ENCODE measurements at places on chromosomes 6 and 20. TPM values are rescaled to one million over a fixed set of nuclear protein-coding genes. Genes with fewer than 3 reads are reported as not detected.

DNA sequence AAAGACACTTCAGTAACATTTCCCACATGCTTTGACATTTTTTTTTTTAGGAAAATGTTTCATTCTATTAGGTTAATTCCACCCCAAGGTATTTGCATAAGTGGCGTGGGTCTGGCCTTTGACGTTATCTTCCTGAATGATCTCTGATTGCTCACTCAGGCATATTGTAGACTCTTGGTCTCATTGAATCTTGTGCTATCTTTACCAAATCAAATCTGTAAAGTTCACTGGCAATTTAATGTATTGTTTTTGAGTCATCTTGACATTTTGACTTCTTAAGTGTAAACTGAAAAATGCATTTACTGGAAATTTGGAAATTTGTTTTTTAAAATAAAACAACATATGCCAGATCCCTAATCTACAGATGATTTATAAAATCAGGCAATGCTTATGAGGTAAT is 16.0 kb upstream of the VIP start:
- H3K4me3 ChIP-seq: no peak overlapping the region
- H3K4me1 ChIP-seq: no peaks in the 10 kb centered on the region
- no peaks in the 10 kb centered on the region for H3K27me3 ChIP-seq
- H3K36me3 ChIP-seq: no peaks in the 10 kb centered on the region
- DNase-seq: no peak

- H3K4me1 ChIP-seq: no peaks in the 10 kb centered on the region
- H3K27me3 ChIP-seq: no peaks in the 10 kb centered on the region
- no peak for DNase-seq
- no peak overlapping the region for H3K27ac ChIP-seq
- H3K36me3 ChIP-seq: no peaks in the 10 kb centered on the region
These were observed 49.5 kb downstream of the SMAP1 start for GRCh38 chr6:70717038-70717801.

DNA sequence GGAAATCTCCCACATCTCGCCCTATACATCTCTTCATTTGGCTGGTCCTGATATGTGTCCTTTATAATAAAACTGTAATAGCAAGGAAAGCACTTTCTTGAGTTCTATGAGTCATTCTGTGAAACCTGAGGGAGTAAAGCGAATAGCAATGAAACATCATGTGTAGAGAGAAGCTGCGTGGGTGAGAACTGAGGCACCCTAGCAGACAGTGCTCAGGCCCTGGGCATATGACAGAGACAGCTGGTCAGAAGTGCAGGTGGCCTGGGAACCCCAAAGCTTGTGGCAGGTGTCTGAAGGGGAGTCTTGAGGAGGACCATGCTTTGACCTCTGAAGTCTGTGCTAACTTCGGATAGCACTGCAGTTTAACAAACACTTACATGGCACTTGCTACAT is 1.3 kb upstream of the BLOC1S5 start:
- H3K27me3 ChIP-seq: no peaks in the 10 kb centered on the region
- no peaks in the 10 kb centered on the region for H3K4me1 ChIP-seq
- no peaks in the 10 kb centered on the region for H3K36me3 ChIP-seq
- DNase-seq: no peak
- no peak overlapping the region for H3K27ac ChIP-seq

- H3K27ac ChIP-seq: no peak overlapping the region
- no peak overlapping the region for H3K4me3 ChIP-seq
- H3K4me1 ChIP-seq: no peaks in the 10 kb centered on the region
- H3K36me3 ChIP-seq: no peaks in the 10 kb centered on the region
These were observed 203.5 kb downstream of the KCNQ5 start for GRCh38 chr6:72825315-72825911.

DNA sequence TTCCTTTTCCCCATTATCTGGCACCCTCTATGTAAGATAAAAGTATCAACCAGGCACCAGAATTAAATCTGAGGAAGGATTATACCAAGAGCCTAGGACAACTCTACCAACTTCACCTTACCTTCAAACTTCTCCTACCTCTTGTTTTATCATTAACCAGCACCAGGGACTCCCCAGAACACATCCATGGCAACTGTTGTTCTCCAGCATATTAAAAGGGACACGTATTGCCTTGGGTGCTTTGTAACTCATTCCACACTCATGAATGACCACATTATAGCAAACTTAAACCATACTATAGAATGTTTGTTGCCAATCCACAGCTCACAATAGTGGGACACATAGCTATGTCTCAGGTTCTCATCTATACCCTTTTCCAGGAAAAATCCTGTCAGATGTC is 11.9 kb upstream of the FBXL4 start:
- no peaks in the 10 kb centered on the region for H3K36me3 ChIP-seq
- H3K4me1 ChIP-seq: no peaks in the 10 kb centered on the region

GRCh38 chr6:163437466-163437865 is 22.9 kb downstream of the QKI start:
- DNase-seq: no peak
- H3K4me3 ChIP-seq: no peak overlapping the region
- H3K36me3 ChIP-seq: no peaks in the 10 kb centered on the region
- H3K27me3 ChIP-seq: no peaks in the 10 kb centered on the region
- no peak overlapping the region for H3K27ac ChIP-seq
- H3K4me1 ChIP-seq: peaks cover 93% of the 10 kb centered on the region

DNA sequence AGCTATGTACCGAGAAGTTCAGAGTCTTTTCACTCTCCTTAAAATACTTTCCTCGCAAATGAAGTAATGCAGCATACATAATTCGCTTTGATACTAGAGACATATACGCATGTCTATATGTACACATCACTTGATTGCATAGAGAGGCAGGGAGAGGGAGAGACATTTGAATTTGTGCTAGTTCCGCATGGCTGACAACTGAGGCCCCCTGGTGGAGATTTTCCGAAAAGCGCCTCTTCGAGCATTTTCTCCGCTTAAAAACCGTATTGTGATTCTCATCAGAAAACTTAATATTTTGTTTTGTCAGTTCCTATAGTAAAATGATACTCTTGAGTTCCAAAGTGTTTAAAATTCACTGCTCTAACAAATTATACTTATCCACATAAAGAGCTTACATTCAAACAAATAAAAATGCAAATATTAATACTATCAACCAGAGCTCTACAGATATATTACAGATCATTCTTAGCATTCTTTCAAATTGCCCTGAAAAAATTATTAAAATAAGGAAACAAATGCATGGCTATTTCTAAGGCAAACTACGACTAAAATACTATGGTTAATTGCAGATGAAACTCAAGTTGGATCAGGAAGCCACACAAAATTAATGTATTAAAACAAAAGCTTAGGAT is 637 bp downstream of the MYLK4 start:
- no peaks in the 10 kb centered on the region for H3K4me1 ChIP-seq
- H3K36me3 ChIP-seq: no peaks in the 10 kb centered on the region
- no peak overlapping the region for H3K27ac ChIP-seq
- H3K4me3 ChIP-seq: no peak overlapping the region
- DNase-seq: no peak
- no peaks in the 10 kb centered on the region for H3K27me3 ChIP-seq

- H3K4me3 ChIP-seq: no peak overlapping the region
- H3K36me3 ChIP-seq: peaks cover 97% of the 10 kb centered on the region
- DNase-seq: no peak
- no peaks in the 10 kb centered on the region for H3K4me1 ChIP-seq
- H3K27ac ChIP-seq: no peak overlapping the region
These were observed 46.1 kb downstream of the MYH7B start for GRCh38 chr20:35001596-35002362.

DNA sequence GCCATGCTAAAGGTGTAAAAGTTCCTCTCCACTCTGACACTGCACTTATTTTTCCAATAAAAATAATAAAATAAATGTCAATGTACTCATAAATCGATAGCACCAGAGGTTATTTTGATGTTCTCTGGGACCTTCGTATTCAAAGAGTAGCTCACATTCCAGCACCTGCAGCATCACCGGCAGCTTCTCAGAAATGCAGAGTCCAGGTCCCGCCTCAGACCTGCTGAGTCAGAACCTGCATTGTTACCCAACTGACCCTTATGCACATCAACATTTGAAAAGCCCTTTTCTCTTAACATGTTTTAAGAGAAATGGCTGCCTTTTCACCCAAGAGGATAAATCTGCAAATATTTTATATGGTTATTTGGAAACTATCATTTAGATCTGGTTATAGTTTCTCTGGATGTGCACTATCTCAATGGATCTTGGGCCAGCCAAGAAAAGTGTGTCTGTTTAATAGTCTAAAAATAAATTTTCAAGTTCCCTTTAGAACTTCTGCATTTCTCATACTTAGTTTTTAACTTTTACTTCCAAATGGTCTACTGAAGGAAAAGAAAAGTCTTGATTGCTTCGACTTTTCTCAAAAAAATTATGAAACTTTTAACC is 216.2 kb upstream of the PRDM1 start:
- no peaks in the 10 kb centered on the region for H3K36me3 ChIP-seq
- no peak overlapping the region for H3K4me3 ChIP-seq
- no peak overlapping the region for H3K27ac ChIP-seq

GRCh38 chr6:129188795-129189194 is 305.9 kb downstream of the LAMA2 start:
- no peaks in the 10 kb centered on the region for H3K27me3 ChIP-seq
- no peaks in the 10 kb centered on the region for H3K36me3 ChIP-seq
- no peaks in the 10 kb centered on the region for H3K4me1 ChIP-seq
- no peak for DNase-seq
- no peak overlapping the region for H3K4me3 ChIP-seq

DNA sequence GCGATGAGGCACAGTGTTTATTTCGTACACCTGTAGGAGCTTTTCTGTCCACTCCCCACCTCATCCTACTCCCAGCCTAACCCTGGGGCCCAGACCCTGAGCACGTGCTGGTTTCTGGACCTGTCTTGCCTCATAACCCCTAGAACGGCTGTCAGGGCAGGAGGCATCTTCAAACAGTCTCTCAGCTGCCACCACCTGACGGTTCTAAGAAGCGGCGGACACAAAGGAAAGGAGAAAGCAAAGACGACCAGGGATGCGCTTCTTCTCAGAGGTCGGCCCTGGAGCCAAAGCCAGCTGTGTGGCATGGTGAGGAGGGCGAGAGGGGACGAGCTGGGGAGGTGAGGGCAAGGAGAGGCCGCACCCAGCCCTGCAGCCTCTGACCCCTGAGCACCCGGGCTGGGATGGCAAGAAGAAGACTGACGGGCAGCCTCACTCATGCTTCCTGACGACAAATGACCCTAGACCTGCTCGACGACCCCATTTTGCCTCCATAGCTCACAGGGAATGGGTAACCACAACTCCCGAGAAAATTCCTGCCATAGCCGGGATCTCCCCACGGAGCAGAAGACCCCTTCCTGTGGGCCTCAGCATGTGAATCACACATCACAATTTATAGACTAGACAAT is 62.1 kb downstream of the WDR27 start:
- H3K4me1 ChIP-seq: no peaks in the 10 kb centered on the region
- H3K4me3 ChIP-seq: no peak overlapping the region
- H3K36me3 ChIP-seq: no peaks in the 10 kb centered on the region
- H3K27ac ChIP-seq: no peak overlapping the region

DNA sequence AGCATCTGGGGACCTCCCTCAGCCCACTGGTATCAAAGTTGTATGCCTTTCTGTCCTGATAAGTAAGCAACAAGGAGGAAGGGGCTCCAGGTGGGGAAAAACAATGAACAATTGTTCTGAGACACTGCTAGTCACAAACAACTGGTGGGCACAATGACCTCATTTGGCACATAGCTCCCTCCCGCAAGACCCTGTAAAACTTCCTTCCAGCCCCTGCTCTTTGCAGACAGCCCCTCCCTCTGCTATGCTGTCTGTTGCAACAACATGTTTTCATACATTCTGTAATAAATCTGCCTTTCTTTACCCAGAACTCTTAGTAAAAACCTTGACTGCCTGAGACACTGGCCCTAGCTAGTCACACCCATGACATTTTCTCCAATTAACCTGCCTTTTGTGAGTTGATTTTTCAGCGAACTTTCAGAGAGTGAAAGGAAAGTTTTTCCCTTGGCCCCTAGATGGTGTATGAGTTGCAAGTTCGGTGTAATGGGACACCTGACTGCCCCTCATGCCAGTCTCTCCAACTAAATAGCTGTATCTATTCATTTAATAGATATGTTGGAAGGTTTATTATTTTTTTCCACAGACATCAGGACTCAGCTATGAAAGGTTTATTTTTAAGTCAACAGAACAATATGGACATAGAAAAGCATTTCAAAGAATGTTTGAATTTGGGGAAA is 142.3 kb upstream of the SLC22A16 start:
- H3K4me1 ChIP-seq: no peaks in the 10 kb centered on the region
- H3K4me3 ChIP-seq: no peak overlapping the region
- no peak for DNase-seq
- peaks cover 78% of the 10 kb centered on the region for H3K36me3 ChIP-seq
- H3K27ac ChIP-seq: no peak overlapping the region

- no peak overlapping the region for H3K27ac ChIP-seq
- no peak for DNase-seq
- no peaks in the 10 kb centered on the region for H3K27me3 ChIP-seq
- peaks cover 25% of the 10 kb centered on the region for H3K4me1 ChIP-seq
These were observed 3.9 kb downstream of the ETV7 start for GRCh38 chr6:36383606-36384005.

GRCh38 chr6:1636272-1636825 is 26.6 kb downstream of the FOXC1 start:
- peaks cover 34% of the 10 kb centered on the region for H3K4me1 ChIP-seq
- DNase-seq: no peak
- H3K4me3 ChIP-seq: no peak overlapping the region
- no peaks in the 10 kb centered on the region for H3K36me3 ChIP-seq
- no peak overlapping the region for H3K27ac ChIP-seq
- H3K27me3 ChIP-seq: no peaks in the 10 kb centered on the region

DNA sequence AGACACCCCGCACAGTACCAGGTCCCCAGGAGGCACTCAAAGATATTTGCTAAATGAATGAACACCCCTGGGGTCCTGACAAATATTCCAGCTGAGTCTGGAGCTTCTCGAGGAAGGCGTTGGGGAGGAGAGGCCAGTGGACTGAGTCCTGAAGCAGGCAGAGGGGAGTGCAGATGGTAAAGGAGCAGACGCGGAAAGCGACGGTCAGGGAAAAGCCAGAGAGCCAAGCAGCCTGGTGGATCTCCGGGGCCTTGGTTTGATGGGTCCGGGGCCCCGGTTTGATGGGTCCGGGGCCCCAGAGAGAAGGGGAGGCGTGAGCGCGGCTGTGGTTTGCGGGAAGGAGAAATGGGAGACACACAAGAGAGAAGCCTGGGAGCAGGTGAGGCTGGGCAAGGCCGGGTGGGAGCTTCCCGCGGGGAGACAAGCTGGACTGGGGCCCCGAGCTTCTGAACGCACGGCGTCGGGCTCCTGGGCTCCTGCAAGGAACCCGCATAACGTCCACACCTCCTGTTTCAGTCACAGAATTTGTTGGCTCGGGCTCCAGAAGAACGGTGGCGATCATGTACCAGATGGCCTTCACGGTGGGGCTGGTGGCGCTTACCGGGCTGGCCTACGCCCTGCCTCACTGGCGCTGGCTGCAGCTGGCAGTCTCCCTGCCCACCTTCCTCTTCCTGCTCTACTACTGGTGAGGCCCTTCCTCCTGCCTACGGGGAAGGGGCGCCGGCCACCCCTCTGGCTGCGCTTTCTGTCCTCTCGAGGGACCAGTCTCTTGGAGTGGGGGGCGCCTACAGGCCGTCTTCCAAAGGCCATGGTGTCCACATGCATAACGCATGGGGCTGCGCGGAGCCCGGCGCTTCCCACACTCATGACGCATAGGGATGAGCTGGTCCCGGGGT is 12.1 kb downstream of the SLC22A1 start:
- no peaks in the 10 kb centered on the region for H3K36me3 ChIP-seq
- no peak for DNase-seq
- peaks cover 5% of the 10 kb centered on the region for H3K4me1 ChIP-seq

Gene POU5F1
- 0.92 TPM for total RNA-seq

Gene OR2J3
- total RNA-seq: not detected

All from esophagus squamous epithelium (tissue), 5 donors.